HAP-1 (cell line): ENCODE measurements at places on chromosomes 4 and X.

DNA sequence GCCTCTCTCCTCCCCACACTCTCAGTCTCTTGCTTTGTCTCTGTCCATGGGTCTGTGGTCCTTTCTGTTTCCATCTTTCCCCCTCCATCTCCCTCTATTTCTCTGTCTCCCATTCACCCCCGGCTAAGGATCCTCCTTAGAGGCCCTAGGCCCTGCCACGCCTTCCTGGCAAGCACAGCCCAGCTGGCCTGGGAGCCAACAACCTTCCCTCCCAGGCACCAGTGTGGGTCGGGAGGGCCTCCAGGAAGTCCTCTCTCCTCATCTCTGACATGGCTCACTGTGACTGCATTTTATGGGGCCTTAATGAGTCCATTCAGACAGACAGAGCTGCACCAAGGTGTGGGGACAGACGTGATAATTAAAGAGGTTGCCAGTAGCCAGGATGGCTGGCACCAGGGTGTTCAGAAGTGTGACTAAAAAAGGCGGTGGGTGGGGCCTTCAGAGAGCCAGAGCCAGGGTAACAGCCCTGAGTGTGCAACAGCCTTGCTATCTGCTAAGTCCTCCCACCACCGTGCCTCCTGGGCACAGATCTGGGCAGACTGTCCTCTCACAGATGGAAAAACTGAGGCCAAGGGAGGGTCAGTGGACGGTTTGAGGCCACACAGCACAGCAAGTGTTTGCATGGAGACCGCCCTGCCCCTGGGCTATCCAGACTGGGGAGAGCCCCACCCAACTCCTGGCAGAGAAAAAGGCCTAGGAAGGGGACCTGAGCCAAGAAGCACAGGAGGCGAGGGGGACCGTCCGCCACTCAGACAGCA is 31.5 kb downstream of the BLOC1S4 start:
- DNase-seq = no peak

DNA sequence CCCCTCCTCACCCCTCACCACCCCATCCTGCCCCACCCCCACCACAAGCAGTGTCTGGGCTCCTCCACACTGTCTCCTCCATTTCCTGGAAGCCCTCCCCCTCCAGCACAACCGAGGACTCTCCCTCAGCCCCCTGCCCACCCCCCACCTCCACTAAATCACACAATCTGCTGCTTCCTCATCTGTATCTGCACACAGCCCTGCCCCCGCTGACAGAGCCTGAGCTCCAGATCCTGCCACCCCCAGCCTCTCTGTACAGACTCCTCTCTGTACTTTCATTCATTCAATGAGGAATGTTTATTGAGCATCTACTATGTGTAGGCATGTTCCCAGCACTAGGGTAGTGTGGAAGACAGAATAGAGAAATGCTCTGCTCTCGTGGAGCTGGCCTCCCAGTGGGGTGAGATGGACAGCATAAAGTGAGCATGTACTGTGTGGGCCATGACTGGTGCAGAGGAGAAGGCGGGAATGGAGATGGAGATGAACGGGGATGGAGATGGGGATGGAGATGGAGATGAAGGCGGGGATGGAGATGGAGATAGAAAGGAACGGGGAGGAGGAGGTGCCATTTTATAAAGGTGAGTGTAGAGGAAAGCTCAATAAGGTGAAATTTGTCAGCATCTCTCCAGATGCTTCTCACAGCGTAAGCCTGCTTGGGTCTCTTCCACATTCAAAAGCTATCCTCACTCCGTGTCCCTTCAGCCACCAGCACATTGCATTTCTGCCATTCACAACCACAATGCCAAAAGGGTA is 2.5 kb upstream of the PPP2R2C start:
- no peak for DNase-seq

GRCh38 chr4:48027653-48028052 is 11.1 kb downstream of the NIPAL1 start:
- DNase-seq = no peak

DNA sequence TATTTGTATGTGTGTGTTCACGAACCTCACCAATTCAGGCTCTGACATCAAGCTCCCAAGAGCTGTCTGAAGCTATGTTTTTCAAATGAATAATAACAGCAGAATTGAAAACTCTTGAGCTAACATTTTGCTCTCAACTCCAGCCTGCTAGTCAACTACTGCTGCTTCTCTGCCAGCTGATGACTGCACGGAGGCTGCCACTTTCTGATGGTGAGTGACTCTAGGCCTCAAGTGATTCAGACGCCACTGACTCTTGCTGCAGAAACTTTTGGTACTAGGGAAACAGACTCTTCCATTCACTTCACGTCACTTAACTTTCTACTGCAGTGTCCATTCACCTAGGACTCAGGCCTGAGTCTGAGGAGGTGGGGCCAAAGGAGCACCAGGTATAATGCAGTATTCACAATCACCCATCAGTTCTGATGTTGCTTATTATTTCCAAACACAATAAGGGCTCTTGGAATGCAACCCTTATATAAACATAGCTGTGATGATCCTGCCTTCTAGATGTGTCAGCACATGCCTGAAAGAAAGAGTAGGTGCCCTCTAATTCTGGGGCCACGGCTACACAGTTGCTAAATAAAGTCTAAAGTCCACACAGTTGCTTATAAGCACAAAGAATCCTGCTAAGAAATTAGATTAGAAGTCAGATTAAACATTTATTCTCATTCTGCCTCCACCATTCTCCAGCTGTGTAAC is 16.0 kb downstream of the PRDM8 start:
- DNase-seq = no peak

GRCh38 chr4:182339221-182339641 is 96.0 kb downstream of the TENM3 start:
- peak; percentile 47 for DNase-seq

DNA sequence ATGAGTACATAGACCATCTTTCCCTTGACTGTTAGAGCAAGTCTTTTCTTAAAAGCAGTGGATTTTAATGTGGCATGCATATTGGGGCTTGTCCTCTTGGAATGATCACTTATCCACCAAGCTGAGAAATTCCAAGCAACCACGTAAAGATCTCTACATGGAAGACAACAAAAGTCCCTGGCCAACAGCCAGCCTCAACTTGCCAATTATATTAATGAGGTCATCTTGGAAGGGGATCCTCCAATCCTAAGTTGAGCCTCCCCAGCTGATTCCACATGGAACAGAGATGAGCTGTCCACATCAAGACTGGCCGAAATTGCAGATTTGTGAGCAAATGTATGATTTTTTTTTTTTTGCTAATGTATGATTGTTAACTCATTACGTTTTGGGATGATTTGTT is 20.6 kb upstream of the FTHL17 start:
- DNase-seq = no peak

- DNase-seq = peak; percentile 31
These were observed 28.4 kb downstream of the GUCY1B1 start for GRCh38 chr4:155787113-155787710.

- no peak for DNase-seq
These were observed 355.2 kb downstream of the UNC5C start for GRCh38 chr4:95193391-95194224.

DNA sequence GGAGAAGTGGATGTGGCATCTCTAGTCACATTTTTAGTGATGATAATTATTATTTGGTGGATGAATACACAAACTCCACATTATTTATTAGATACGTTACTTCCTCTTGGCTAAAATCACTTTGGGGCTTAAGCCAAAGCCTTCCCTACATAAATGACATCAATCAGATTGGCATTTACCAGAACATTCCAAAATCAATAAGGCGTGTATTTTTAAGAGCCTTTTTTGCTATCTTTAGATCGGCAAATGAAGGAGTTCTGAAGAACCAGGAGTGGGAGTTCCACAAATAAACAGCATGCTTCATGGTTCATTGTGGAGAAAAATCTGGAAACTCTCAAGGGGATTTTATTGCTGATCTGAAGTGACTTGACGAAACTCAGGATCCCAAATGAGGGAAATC is 89.7 kb downstream of the AMELX start:
- no peak for DNase-seq

DNA sequence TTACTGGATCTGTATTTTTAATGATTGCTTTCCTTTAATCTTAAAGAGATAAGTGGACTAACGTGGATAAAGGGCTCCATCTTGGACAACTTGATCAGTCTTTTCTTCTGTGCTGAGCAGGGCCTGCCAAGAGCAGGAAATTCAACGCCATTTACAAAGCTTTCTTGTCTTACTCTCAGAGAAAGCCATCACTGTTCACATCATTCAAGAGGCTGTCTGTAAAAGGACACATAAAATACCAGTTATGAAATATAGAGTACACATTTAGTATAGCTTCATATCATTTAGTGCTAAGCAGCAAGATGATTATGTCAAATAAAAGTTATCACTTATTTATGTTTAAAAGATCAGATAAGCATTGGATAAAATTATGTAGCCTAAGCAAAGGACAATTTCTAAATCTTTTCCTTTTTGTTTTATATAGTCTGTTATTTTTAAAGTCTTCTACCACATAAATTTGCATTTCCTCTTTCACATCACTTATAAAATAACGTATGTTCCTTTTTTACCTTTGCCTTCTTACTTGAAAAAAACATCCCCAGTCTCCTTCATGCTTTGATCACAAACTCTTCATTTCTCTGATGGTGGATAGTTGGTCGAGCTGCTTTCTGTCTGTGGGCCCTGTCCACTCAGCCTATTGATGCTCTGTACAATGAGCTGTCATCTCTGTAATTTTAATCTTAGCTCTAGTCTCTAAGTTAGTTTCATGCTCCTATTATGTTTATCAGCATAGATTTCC is 2.1 kb upstream of the CCNG2 start:
- DNase-seq = no peak

GRCh38 chr4:14218641-14219040 is 591.1 kb upstream of the BOD1L1 start:
- DNase-seq = no peak
